ENCODE measurements at places on chromosomes 3 and 15.

DNA sequence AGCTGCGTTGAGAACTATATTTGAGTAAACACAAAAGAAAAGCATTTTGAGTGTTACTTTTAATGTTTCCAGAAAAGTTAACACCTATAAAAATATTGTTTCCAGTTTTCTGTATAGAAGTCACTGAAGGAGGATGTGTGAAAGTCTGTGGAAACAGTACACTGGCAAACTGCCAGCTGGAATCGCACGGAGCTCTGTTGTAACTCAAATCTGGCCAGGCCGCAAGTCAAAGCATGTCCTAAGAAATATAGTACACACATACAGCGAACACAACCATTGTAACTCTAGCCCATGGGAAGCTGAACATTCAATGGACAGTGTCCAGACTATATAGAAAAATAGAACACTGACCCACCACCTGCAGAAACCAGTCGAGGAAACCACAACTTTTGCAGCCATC lies 657.2 kb downstream of the FHIT start:
- DNase-seq = no peak

DNA sequence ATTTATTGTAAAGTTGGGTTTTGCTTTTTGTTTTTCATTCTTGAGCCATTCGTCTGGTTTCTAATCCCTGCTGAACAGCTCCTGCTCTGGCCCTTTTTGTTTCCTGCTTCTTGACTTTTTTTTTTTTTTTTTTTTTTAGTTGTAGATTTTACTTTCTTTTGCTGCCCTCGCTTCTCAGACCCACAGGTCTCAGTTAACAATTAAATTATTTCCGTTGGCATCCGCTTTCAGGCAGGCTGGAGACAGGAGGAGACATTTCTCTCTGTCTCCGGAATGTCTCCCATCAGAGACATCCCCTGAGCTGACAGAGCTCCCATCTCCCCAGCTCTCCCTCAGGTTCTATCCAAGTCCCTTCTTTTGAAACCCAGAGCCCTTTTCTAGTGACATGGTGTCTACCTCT lies 68.6 kb downstream of the SLC6A6 start:
- DNase-seq = no peak

DNA sequence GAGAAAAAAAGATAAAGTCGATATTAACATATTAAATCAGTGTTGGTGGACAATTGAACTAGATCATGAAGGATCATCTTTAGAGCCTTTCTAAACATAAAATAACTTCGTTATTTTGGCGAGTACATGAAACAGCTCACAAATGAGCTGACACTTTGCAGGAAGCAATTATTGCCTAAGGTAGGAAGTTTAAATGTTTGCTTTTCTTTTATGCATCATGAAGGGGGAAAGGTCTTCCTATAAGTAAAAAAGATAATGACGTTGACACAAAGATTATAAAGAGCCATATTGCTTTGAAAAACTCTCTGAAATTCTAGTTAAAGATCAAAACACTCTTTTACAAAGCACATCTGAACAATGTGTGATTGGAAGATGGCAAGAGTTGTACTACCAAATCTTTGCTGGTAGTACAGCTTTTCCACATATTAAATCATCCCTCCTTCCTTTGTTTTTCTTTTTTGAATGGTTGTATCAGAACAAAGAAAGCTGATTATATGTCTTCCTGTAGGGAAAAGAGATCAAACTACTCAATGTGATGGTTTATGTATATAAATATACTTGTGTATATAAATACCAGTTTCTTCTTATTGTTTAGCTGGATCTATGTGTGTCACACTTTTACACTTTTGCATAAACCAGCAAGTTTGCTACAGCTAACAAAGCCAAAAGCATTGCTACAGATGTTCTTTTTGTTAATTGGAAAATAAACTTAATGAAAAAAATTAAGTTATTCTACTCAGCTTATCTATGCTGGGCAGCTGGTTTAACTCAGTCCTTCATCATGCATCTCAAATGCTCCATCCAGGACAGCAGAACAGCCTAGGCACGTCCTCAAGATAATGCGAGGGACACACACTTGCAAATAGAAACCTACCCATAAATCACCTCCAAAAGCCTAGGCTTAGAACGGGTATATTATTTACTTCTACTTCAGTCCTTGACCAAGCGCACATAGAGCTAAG lies 850.8 kb upstream of the ROBO1 start:
- no peak for DNase-seq

GRCh38 chr3:194382196-194382891 lies 12.8 kb upstream of the LRRC15 start:
- DNase-seq = no peak

GRCh38 chr3:140206196-140207040 lies 271.4 kb downstream of the CLSTN2 start:
- DNase-seq = no peak

GRCh38 chr3:171842864-171843518 lies at the start of gene TMEM212:
Gene TMEM212 (plus strand): TSS chr3:171843349. CDS start chr3:171843384, 35 bp downstream.
- DNase-seq = no peak

DNA sequence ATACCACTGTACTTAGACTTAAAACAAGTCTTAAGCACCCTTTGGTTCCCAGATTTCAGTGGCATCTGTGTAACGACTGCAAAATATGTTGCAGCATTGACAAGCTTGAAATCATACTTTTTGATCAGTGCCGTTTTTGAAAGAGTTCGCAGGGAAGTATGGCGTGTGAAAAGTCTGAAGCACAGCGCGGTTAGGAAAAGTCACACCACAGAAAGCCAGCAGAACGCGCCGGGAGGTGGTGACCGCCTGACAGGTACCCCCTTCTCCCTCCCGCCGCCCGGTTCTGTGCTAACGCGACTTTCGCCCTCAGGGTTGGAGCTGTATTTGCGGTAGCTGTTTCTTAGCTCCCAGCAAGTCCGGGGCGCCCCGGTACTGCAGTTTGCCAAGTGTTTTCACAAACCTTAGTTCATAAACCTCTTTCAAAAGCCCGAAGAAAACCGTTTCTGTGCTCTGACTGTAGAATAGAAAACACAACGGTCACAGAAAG lies 481 bp upstream of the CRYBG3 start:
- peak; percentile 30 for DNase-seq

DNA sequence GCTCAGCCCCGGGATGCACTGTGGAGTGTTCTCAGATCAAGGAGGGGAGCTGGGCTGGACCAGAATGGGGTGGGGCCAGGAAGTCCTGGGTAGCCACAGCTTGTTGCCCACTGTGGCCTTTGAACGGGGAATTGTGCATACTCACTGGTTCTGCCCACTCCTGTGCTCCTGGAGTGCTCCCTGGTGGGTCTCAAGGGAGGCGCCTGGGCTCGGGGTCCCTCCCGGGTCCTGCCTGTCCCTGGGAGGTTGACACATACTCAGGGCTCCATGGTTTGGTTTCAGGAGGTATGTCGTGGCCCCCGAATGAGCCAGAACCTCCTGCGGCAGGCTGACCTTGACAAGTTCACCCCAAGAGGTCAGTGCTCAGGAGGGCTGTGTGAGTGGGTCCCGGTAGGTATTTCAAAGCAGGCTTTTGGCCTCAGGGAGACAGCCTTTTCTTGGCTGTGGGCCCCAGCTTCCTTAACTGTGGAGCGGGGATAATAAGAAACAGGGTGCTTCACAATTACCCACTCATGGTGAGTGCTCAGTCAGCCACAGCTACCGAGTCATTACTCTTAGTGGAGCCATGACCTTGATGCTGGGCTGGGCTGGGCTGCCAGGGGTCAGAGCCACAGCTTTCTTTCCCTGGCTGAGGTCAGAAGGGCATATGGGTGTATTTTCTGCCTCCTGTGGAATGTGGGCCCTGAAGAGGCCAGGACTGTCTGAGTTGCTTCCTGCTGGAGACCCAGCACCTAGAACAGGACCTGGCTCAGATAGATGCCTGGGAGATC lies 7.6 kb downstream of the DNAH1 start:
- no peak for DNase-seq

DNA sequence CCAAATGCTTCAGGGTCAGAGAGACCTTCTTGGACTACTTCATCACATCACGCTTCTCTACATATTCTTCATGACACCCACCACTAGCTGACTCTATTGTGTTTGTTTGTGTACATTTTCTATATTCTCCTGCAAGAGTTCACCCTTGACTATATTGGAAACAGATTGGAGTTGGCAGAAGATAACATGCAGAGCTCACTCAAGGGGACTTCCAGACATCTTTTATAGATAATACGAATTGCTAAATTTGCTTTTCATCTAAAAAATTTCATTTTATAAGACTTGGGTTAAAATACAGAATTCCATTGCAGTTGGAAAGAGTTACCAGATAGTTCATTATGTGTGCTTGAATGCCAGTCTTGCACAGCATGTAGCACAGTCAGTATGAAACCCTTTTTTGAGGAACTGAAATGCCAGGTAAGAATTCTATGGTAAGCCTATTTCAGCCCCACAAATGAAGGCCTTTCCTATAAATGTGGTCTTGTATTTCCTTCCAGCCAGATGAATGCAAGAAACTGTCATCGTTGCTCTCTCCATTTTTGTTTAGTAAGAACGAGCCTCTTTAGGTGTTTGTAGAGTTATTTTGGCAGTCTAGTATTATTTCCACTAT lies 177.6 kb downstream of the GHSR start:
- DNase-seq = no peak

DNA sequence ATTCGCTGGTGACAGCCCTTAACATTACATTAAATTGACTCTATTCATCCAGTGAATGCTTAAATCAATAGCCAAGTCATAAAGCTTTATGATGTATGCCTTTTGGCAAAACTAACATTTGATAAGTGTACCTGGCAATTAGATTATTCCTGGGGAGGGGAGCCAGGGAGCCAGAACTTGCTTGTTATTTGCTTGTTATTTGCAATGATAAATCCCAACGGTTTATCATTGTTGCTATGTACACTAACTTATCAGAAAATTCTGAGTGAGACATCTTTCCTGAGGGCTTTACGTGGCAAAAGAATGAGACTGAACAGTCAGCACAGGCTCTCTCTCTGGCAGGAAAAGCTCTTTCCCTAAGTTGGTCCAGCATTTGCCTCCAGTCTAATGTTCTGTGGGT lies 35.8 kb upstream of the FBN1 start:
- no peak for DNase-seq

DNA sequence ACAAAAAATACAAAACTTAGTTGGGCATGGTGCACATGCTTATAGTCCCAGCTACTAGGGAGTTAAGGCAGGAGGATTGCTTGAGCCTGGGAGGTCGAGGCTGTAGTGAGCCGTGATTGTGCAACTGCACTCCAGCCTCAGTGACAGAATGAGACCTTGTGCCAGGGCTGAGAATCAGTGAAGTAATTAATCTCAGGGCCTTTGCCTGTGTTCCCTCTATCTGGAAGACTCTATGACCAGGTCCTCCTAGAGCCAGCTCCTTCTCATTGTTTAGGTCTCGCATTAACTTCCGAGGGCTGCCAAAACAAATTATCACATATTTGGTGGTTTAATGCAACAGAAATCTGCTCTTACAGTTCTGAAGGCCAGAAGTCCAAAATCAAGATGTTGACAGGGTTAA lies 41.4 kb upstream of the FLNB start:
- DNase-seq = no peak

GRCh38 chr3:119541547-119541946 lies 17.9 kb downstream of the CD80 start:
- no peak for DNase-seq

- DNase-seq = no peak
These were observed 20.8 kb downstream of the SELENOT start for GRCh38 chr3:150623945-150624344.

DNA sequence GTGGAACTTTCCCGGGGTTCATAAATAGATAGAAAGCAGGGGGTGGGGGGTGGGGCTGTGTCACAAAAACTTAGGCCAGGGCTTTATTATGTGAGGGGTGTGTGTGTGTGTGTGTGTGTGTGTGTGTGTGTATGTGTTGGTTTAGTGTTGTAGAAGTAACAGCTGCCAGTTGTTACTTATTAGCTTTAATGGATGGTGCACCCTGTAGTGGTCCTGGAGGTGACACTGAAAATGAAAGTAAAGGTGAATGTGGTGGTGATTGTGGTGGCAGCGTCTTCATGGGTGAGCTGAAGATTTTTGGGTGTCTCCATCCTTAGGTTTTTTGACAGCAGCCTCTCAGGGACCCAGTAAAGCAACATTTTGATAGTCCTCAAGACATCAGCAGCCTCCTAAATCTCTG lies 449.9 kb downstream of the PDCD6IP start:
- no peak for DNase-seq

DNA sequence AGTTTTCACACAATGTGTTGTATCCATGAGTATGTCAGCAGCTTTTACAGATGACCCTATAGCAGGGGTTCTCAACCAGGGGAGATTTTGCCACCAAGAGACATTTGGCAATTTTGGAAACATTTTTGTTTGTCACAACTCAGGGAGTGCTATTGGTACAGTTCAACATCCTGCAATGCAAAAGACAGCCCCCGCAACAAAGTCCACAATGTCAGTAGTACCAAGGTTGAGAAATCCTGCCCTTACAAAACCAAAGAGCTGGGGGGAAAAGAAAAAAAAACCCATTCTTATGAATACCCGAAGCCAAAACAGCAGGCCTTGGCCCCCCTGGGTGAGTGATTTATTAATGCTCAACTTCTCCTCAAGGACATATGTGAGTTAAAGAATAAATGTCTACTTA lies 99.1 kb downstream of the LARS2 start:
- DNase-seq = no peak

GRCh38 chr3:133136114-133137041 lies 98.2 kb downstream of the TMEM108 start:
- no peak for DNase-seq

GRCh38 chr15:69612112-69612511 lies 159.5 kb downstream of the RPLP1 start:
- DNase-seq = no peak

- DNase-seq = no peak
These were observed 61.4 kb upstream of the ST8SIA2 start for GRCh38 chr15:92332125-92332899.

GRCh38 chr15:61315471-61315870 lies 86.4 kb upstream of the RORA start:
- no peak for DNase-seq

DNA sequence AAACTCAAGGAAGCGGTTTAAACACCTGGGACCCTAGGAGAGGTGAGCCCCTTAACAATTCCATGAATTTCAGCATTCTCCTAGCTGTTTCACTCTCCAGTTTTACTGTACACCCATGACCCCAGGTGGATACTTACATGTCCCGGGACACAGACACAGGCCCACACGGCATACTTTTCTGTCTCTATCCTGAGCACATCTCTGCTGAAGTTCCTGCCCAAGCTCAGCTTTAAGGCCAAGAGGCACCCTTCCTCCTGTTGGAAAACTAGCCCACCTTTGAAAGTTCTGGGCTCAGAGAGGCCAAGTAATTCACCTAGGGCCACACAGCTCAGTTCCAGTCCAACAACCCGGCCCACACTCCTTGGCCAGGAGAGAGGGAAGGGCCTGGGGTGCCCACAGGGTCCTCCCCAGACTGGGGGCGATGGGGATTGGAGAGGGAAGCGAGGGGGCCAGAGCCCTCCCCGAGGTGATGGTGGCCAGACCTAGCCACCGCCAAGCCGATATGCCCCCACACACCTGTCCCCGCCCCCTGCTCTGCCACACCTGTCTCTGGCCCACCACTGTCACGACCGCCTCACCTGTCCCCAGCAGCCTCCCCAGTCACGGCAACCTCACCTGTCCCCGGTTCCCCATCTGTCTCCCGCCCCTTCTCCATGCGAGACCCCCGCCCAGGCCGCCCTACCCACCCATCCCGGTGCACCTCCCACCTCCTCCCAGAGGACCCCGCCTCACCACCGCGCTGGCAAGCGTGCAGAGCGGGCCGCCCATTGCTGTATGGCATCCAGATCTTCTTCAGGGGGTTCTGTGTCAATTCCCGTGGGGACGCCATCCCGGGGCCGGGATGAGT lies 431 bp downstream of the PFKFB4 start:
- no peak for DNase-seq

Measured in T-helper 1 cell (primary cell).